Sciatic nerve (tissue), 2 donors: ENCODE measurements at places on chromosomes 12 and 14. TPM values are rescaled to one million over a fixed set of nuclear protein-coding genes. Genes with fewer than 3 reads are reported as not detected.
A peak's percentile ranks its signal among the peaks of the same experiment; 100 is the strongest.

DNA sequence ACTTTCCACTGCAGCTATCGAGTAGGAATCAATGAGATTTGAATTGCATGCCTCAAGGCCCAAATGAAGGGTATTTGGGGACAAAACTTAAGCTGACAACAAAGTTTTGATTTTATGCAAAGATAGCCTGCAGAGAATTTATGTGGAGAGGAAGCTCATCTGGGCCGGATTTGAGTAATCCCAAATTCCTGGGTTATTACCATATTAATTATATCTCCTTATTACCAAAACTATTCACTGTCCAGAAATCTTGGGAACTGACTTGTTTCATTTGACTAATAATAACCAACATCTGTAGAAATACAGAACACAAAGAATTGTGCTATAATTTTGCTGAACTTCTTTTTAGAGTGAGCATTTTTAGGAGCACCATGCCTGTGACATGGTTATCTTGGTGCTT is 70.4 kb downstream of the KITLG start:
- no peak for DNase-seq

DNA sequence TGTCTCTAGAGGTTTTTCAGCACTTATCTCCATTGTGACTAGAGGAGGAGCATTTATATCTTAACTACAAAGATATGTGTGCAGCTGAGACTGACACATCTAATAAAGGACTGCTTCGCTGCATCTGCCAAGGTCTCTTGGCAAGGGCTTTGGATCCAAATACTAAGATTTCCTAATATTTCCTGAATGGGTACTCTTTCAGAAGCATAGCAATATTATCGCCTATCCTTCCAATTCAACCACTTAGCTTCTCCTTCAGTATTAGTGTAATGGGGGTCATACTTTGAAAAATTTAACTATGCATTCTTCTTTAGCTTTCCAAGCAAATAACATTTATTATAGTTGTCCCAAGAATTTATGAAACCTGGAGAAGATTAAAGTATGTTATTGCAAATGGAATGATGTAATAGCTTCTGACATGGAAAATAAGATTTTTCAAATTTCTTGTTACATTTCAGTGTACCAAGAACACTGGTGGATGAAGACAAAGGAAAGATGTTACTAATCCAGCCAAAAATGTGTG is 243.0 kb upstream of the PDE3A start:
- no peak for DNase-seq

DNA sequence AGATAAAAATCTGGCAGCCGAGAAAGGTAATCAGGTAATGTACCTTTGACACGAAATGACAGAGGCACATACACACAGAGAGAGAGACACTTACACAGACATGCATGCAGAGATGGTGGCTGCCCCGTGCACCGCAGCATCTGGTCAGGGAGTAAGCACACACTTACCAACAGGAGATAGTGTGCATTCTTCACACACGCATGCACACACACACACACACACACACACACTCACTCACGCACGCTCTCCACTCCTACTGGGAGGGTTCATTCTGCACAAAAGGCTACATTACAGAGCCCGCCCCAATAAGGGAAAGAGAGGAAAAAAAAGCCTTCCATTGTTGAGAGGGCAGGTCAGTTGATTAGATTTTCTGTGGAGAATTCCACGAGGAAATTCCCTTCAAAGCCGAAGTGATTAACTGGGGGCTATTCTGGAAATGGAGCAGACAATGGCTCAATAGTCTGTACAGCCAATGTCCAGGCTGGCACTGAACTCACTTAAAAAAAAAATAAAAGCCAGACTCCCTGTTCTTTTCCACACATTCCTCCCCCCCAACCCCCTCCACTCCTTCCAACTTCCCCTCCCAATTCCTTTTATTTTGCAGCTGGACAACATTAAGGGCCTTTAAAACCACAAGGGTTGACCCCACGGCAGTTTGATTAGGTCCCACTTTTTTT is 1.4 kb upstream of the SOX5 start:
- DNase-seq: peak; percentile 59

DNA sequence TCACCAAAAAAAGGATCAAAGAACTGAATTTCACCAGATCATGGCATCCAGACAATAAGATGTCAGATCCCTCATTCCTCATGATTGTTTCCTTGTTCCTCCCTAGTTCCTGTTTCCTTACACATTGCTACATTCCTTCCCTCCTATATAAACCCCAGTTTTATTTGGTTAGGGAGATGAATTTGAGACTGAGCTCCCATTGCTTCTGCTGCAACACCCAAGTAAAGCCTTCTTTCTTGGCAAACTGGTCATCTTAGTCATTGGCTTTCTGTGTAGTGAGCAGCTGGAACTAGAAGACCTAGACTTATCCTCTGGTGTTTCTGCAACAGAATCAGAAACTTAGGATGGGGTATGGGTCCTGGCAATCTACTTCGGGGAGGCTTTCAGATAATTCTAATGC is 217.9 kb downstream of the NOVA1 start:
- DNase-seq: no peak

KRT75 gene
- total RNA-seq: not detected

DNA sequence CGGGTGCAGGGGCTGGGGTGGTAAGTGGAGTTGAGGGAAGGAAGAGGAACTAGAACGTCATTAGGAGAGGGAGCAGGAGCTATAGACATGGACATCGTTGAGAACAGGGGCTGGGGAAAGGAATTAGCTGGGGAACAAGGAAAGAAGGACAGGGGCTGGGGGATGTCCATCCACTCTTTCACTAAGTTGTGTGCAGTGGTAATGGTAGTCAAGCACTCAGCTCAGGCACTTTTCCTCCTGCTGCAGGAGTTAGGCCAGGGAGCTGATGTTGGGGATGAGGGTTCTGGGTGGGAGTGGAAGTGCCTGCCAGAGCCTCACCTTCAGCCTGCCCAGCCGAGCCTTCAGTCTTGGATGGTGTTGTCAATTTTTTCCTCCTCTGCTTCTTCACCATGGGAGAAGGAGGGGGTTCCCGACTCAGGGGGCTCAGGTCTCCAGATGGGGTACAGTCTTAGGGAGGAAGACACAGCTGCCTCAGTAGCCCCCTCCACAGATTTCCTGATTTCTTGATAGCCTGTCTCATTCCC is 9.2 kb downstream of the AGAP2 start:
- DNase-seq: no peak

DDN gene
- not detected for total RNA-seq

NEUROD4 gene
- total RNA-seq: not detected

GRCh38 chr14:98018628-98019027 is 1221.4 kb downstream of the VRK1 start:
- no peak for DNase-seq

GRCh38 chr14:104557086-104557485 is 22.5 kb upstream of the C14orf180 start:
- no peak for DNase-seq

- DNase-seq: no peak
Measured at GRCh38 chr12:62785941-62786559, 148.9 kb downstream of the PPM1H start.

DNA sequence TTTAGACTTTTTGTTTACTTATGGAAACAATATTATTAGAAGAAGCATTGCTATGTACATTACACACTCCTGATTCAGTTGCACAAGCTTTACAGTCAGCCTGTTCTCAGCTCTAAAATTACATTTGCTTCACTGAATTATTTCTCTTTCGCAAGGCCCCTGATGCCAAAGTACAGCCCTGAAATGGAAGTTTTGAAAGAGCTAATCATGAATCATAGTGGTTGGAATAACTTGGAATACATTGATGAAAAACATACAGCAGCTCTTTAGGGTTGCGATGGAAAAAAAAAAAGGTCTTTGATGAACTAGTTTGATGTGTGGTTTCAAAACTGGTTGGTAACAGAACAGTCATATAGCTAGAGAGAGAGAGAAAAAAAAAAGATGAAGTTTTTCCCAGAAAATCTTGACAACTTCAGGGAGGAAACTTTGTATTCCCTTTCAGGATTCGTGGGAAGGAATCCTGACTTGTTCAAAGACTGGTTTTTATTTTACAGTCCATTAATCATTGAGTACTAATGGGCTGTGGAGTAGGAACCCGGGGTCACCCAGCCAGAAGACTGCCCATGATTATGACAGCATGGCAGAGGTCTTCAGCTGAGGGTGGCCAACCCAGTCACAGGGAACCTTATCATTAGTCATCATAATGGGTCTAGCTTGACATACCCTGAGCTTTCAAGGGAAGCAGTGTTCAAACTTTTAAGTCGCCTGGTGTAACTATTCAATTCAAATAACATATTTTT is 460.1 kb downstream of the NAV3 start:
- DNase-seq: no peak

OTX2 gene
- total RNA-seq: not detected

GRCh38 chr12:45433441-45433868 is 217.6 kb downstream of the ANO6 start:
- no peak for DNase-seq

- DNase-seq: no peak
Measured at GRCh38 chr14:76957224-76957891, 71.2 kb downstream of the IRF2BPL start.

- DNase-seq: peak; percentile 75
Measured at GRCh38 chr12:50103767-50104321, at the start of gene GPD1. GPD1 (plus strand) TSS chr12:50104008; CDS start chr12:50104051, 43 bp downstream.

C14orf39 gene
- total RNA-seq: 4.4 TPM

GRCh38 chr12:104957719-104958000 is 430 bp downstream of the SLC41A2 start:
- no peak for DNase-seq

GRCh38 chr12:62640910-62641448 is 174.4 kb downstream of the MON2 start:
- DNase-seq: no peak

DNA sequence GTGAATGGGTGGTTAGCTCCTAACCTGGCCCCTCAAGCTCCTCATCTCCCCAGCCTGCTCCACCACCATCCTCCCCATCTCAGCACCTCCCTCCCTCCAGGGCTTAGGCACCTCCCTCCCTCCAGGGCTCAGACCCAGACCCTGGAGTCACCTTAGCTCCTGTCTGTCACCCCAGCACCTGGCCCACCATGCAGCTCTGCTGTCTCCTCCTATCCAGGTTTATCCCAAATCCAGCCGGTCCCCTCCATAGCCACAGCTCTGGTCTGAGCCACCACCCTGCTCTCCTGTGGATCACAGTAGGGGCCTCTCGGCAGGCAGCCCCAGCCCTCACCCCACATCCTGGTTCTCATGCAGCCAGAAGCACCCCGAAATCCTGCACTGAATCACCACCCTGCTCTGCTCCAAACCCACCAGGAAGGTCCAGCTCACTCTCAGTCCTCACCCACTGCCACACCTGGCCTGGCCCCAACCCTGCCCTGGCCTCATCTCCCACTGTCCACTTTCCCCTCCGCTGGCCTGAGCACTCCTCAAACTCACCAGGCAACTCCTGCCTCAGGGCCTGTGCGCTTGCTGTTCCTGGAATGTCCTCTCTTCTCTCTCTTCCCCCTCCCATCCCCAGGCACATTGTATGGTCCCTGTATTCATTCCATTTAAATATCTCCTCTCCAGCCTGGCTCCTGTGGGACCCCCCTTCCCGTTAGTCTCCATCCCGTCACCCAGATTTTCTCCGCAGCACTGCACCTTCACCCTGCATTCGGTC is 62.6 kb downstream of the DIO3 start:
- DNase-seq: no peak

DNA sequence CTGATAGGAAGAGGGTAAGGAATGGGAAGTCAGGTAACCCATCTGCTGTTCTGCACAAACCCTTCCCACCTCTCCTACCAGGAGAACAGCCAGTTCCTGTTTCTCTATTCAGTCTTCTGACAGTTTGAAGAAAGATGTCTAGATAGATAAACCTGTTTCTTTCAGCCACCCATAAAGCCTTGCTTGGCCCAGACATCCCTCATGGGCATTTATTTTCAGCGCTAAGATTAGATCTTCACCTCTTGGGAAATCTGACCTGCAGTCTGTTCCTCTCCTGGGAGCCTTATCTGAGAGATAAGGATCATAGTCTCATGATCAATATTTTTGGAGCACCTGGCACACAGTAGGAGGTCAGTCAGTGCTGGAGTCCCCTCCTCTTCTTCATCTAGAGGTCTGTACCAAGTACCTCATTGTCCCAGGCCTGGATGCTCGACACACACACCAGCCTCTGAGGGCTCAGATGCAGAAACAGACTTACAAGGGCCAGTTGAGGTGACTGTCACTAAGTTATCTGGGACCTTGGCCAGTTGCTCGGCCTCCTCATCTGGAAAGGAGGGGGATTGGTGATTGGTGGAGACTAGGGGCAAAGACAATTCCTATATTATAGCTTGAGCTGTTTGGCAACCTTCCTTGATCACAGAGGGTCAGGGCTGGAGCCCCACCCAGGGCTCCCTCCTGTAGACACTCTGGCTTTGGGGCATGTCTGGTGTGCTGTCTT is 18.2 kb downstream of the ACVRL1 start:
- no peak for DNase-seq

GRCh38 chr12:6694701-6695100 is 5.5 kb upstream of the ZNF384 start:
- no peak for DNase-seq

- no peak for DNase-seq
Measured at GRCh38 chr12:58117201-58117600, 175.8 kb downstream of the ATP23 start.

- no peak for DNase-seq
Measured at GRCh38 chr14:73324533-73324932, 87.2 kb downstream of the PAPLN start.

GRCh38 chr12:111249018-111249370 is 119.9 kb downstream of the PHETA1 start:
- no peak for DNase-seq

GDF11 gene
- 10.0 TPM for total RNA-seq

PLD4 gene
- 7.0 TPM for total RNA-seq

TOMM20L gene
- not detected for total RNA-seq

DNA sequence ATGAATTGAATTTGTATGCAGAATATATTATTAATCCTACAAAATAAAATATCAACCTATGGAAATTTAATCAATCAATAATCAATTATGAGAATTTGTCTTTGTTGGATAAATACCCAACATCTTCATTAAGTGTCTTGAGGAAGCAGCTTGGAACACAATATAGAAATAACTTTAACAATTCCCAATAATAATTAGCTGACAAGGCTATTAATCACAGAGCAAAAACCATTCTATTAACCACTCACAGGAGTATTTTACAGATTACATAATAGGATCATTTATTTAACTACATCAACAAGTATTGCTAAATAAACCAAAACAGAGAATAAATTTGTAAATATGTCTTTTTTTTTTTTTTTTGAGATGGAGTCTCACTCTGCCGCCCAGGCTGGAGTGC is 190.3 kb downstream of the CEP128 start:
- no peak for DNase-seq

DNA sequence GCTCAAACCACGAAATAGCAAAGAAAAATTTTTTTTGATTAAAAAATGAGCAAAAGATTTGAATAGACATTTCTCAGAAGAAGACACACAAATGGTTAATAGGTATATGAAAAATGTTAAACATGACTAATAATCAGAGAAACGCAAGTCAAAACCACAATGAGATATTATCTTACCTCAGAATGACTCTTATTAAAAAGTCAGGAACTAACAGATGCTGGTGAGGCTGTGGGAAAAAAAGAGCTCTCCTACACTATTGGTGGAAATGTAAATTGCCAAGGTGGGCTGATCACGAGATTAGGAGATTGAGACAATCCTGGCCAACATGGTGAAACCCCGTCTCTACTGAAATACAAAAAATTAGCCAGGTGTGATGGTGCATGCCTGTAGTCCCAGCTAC is 315.5 kb upstream of the FLRT2 start:
- DNase-seq: no peak

GRCh38 chr12:79187032-79187431 is 322.5 kb downstream of the SYT1 start:
- no peak for DNase-seq
